Renal pelvis (tissue), 12 donors: ENCODE measurements at places on chromosomes 3 and 15. TPM values are rescaled to one million over a fixed set of nuclear protein-coding genes. Genes with fewer than 3 reads are reported as not detected.

Gene MORC1
- 0.45 TPM for polyA plus RNA-seq

Gene VILL
- polyA plus RNA-seq = 16.5 TPM

Gene GOLGA8G
- not detected for polyA plus RNA-seq

Gene YEATS2
- polyA plus RNA-seq = 41.4 TPM

Gene KPNA1
- polyA plus RNA-seq = 49.0 TPM

Gene ITIH3
- polyA plus RNA-seq = 5.7 TPM

Gene ANKUB1
- polyA plus RNA-seq = not detected

Gene MCTP2
- 20.2 TPM for polyA plus RNA-seq

Gene SPATA12
- polyA plus RNA-seq = 0.31 TPM

Gene RHCG
- polyA plus RNA-seq = 2.0 TPM

Gene PAK6
- polyA plus RNA-seq = 7.7 TPM

Gene TP63
- 1.5 TPM for polyA plus RNA-seq

Gene KBTBD13
- 0.09 TPM for polyA plus RNA-seq

Gene UMPS
- polyA plus RNA-seq = 47.3 TPM

Gene LMCD1
- polyA plus RNA-seq = 36.1 TPM

Gene BSN
- polyA plus RNA-seq = 2.0 TPM

Gene MANF
- polyA plus RNA-seq = 136 TPM

Gene NECTIN3
- 37.2 TPM for polyA plus RNA-seq

Gene DIS3L
- polyA plus RNA-seq = 47.5 TPM

Gene RLBP1
- polyA plus RNA-seq = not detected

Gene PLSCR2
- polyA plus RNA-seq = 0.84 TPM

Gene ASB14
- 0.56 TPM for polyA plus RNA-seq

Gene GRIP2
- polyA plus RNA-seq = 1.5 TPM

Gene FGF7
- 15.2 TPM for polyA plus RNA-seq

Gene TRIM59
- polyA plus RNA-seq = 15.6 TPM

Gene NME9
- 2.7 TPM for polyA plus RNA-seq

Gene TMEM207
- 17.8 TPM for polyA plus RNA-seq

Gene HYKK
- polyA plus RNA-seq = 11.2 TPM

Gene VPS13C
- 31.8 TPM for polyA plus RNA-seq
